Ovary (tissue), 10 donors: ENCODE measurements at places on chromosomes 3 and 15. TPM values are rescaled to one million over a fixed set of nuclear protein-coding genes. Genes with fewer than 3 reads are reported as not detected.

Gene FAM81A
- 0.85 TPM for polyA plus RNA-seq

Gene CIB1
- 40.2 TPM for polyA plus RNA-seq

Gene SMAD6
- 3.8 TPM for polyA plus RNA-seq

Gene TBC1D2B
- 53.3 TPM for polyA plus RNA-seq

DNA sequence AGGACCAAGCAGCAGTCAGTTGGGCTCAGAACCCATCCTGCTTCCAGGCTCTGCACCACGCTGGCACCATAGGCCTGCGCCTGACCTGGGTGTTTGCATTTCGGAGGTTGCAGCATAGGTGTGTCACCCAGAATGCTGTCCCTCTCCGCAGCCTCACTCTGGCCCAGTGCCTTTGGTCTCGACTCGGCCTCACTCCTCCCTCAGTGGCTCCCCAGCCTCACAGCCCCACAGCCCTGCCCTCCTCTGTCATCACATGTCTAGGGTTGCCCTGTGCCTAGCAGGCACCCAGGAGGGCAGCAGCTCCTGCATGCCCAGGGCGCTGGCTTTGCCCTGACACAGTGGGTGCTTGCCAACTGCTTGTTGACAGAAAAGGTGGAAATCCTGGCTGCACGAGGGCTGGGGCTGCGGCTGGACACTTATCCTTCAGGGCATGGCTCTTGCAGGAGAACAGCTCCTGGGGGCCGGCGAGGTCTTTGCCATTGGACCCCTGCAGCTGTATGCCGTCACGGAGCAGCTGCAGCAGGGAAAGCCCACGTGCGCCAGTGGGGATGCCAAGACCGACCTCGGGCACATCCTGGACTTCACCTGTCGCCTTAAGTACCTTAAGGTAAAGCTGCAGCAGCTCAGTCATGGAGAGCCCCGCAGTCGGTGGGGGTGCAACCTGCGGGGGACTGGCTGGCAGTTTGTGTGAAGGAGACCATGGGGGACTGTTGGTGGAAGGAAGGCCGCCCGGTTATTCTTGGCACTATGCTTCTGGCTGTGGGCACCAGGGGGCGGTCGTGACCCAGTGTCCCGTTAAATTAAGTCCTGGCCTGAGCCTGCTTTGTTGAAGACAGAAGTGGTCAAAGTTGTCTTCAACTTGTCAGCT, 16.2 kb downstream of the NISCH start:
- no peak overlapping the region for H3K27ac ChIP-seq
- H3K4me1 ChIP-seq: peaks cover 1% of the 10 kb centered on the region
- no peaks in the 10 kb centered on the region for H3K36me3 ChIP-seq
- DNase-seq: peak; percentile 71
- no peak overlapping the region for H3K4me3 ChIP-seq
- no peaks in the 10 kb centered on the region for H3K27me3 ChIP-seq

GRCh38 chr3:124584552-124585391, 145.5 kb upstream of the UMPS start:
- DNase-seq: peak; percentile 52
- no peaks in the 10 kb centered on the region for H3K36me3 ChIP-seq
- H3K27me3 ChIP-seq: no peaks in the 10 kb centered on the region
- peak overlapping the region; percentile 49 for H3K4me3 ChIP-seq
- no peak overlapping the region for H3K27ac ChIP-seq
- H3K4me1 ChIP-seq: peaks cover 2% of the 10 kb centered on the region

DNA sequence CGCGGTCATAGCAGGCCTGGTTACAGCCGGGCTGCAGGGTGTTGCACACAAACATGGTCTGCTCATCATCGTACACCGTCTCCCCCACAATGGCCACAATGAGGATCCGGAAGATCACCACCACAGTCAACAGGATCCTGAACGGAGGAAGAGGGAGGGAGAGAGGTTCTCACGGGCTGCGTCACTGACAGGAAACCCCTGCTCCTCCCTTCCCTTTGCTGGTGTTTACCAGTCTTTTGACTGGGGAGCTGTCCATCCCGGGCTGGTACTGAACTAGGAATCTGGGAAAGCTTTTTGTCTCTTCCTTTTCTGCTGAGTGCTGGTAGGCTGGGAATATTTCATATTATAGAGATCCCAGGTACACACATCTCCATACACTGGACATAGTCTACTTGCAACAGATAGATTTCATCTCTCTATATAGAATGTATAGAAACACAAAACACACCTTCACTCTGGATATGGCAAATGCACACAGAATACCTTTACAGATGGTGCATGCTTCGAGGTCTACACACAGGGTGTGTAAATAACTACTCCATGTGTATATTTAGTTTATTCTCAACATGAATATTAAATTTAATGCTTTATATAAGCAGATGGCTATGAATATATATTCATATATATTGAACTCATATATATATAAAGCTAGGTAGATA, 1.4 kb downstream of the GJD2 start:
- no peaks in the 10 kb centered on the region for H3K4me1 ChIP-seq
- no peaks in the 10 kb centered on the region for H3K36me3 ChIP-seq
- H3K27me3 ChIP-seq: no peaks in the 10 kb centered on the region
- no peak for DNase-seq
- H3K27ac ChIP-seq: no peak overlapping the region

DNA sequence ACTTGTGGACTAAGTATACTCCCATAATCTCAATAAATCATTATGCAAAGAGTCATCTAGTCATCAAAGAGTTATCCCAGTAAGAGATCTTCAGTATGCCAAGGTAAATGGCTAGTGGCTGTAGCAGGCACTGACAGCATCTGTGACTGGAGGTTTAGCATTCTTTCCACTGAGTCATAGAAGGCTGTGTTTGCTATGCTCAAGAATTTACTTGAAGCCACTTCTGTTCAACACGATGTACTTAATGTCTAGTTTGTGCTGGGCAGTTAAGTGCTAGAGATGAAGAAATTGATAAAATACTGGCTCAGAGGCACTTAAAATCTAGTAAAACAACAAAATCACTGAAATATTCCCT, 13.0 kb downstream of the ZBED2 start:
- no peak overlapping the region for H3K27ac ChIP-seq
- no peaks in the 10 kb centered on the region for H3K36me3 ChIP-seq
- H3K27me3 ChIP-seq: no peaks in the 10 kb centered on the region

DNA sequence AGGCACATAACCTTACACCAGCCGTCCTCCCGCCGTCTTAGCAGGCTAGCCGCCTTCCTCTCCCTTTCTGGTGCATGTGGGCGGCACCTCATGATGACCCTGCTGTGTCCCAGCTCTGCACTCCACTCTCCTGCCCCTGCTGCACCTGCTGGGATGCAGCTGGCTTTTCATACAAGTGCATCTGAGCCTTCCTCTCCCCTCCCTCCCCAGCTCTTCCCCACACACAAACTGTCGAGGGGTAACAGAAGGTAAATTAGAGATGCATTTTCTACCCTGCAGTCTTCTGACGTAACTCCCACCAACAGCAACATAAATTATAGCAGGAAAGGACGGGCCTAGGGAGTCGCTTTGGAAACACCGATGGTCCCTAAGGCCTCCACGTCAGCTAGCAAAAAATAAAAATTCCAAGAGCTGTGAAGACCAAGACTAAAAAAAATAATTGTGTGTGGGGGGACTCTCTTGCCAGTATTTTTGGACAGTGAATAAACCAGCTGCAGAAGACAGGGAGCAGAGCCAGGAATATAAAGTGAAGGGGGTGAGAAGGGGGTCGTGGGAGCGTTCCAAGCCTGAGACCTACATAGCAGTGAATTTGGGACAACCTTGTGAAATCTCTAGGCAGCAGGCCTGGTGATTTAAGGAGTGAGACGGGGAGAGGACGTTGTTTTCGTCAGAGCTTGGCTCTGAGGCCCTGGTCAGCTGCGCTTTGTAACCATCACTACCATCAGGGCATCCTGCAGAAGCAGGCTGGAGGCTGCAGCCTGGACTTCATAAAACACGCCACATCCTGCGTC, 216.2 kb downstream of the ADAMTS17 start:
- DNase-seq: peak; percentile 89
- no peak overlapping the region for H3K4me3 ChIP-seq
- peaks cover 8% of the 10 kb centered on the region for H3K4me1 ChIP-seq

DNA sequence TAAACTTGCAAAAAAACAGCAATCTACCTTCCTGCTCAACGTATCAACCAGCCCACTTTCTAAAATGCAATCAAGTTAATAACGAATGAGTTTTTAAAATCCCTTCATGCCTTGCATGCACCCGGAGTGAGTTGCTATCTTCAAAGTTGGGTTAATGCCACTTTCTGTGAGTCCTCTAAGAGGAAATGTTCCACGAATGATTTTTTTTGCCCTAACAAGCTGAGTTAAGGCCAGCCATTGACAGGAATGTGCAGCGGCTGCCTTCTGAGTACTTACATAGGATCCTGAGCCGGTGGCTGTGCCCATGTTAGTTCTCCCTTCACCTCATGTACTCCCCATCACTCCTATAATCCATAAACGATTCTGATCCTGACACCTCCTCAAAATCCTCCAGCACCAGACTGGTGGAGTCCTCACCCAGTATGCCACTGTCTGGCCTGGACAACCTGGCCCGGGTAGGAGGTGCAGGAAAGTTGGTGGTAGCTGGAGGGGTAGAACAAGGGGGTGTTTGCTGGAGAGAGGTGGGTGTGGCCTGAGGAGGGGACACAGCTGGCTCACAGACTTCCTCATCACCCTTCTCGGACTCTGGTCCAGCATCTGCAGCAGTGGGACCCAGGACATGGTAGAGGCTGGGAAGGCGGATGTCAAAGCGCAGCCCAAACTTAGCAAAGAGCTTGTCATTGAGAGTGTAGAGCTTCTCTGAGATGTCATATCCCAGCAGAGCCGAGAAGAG, 12.4 kb downstream of the POPDC2 start:
- no peaks in the 10 kb centered on the region for H3K36me3 ChIP-seq
- peaks cover 7% of the 10 kb centered on the region for H3K4me1 ChIP-seq
- no peaks in the 10 kb centered on the region for H3K27me3 ChIP-seq
- DNase-seq: no peak
- no peak overlapping the region for H3K4me3 ChIP-seq

DNA sequence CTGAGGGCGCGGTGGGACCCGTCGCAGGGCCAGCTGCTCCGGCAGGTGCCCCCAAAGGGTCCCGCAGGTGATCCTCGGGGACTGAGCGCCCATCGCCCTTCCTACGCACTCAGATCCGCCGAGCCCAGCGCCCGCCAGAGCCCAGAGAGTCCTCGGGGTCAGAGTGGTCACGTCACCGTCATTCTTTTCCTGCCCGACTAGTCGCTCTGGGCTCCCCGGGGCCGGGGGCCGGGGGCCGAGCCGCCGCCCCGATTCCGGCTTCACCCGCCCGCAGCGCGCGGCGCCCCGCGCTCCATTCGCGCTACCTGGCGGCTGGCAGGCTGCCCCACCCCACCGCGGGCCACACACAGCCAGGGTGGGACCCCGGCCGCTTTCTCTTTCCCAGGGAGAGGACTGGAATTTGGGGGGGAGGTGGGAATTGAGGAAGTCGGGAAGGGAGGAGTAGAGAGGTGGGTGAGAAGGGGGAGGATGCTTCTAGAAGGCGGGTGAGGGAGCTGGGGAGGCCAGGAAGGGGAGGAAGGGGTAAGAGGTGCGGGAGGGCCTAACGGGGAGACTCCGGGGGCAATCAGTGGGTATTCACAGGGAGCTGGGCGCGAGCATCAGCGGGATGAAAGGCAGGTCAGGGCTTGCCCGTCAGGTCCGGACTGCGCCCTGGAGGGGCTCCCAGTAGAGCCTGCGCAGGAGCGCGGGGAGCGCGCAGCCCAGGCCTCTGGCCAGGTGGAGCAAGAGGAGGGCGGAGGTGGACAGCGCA, 36.1 kb upstream of the EPHB3 start:
- H3K27ac ChIP-seq: peak overlapping the region; percentile 73
- peaks cover 4% of the 10 kb centered on the region for H3K4me1 ChIP-seq
- no peaks in the 10 kb centered on the region for H3K27me3 ChIP-seq
- peak overlapping the region; percentile 36 for H3K4me3 ChIP-seq
- DNase-seq: peak; percentile 27

DNA sequence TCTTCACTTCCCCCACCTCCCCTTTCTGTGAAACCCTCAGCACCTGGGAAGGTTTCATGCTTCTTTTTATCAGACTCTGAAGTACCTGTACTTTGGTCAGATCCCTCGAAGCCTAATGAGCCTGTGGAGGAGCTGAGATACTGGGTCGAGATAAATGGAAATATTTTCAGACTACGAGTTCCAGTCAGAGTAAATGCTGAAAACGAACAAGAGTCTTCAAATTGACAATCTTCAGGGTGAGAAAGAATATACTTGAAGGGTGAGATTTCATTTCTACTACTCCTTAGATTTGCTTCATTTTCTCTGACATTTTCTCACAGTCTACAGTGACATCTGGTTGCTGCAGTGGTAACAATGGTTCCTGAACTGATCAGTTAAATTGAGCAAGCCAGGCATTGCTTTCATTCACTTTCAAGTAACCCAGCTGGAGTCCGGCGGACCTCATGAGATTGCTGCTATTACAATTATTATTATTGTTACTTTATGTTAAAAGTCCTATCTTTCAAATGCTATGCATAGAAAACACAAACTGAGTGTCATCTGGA, 337.2 kb downstream of the VGLL3 start:
- H3K36me3 ChIP-seq: no peaks in the 10 kb centered on the region
- no peaks in the 10 kb centered on the region for H3K4me1 ChIP-seq
- H3K27me3 ChIP-seq: no peaks in the 10 kb centered on the region
- H3K4me3 ChIP-seq: no peak overlapping the region

DNA sequence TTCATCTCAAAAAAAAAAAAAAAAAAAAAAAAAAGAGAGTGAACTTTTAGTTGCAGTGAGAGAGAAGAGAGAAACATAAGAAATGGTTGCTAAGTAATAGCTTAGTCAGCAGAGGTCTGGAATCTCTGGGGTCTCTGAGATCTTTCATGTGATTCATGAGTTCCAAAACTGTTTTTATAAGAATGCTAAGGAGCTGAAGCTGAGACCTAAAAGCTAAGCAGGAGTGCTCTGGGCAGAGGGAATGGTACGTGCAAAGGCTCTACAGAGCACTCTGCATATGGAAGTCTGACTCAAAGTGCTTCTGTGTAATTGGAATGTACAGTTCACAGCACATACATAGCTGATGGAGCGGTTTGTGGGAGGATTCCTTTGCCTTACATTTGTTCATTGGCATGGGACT, 66.3 kb upstream of the LRIG1 start:
- no peak overlapping the region for H3K27ac ChIP-seq
- no peaks in the 10 kb centered on the region for H3K36me3 ChIP-seq
- DNase-seq: no peak
- peaks cover 1% of the 10 kb centered on the region for H3K4me1 ChIP-seq
- H3K4me3 ChIP-seq: no peak overlapping the region
- no peaks in the 10 kb centered on the region for H3K27me3 ChIP-seq

- no peak overlapping the region for H3K4me3 ChIP-seq
- H3K4me1 ChIP-seq: no peaks in the 10 kb centered on the region
- H3K36me3 ChIP-seq: no peaks in the 10 kb centered on the region
- DNase-seq: no peak
Observed at GRCh38 chr15:53360881-53361280, 398.6 kb downstream of the WDR72 start.
